ENCODE measurements at places on chromosomes 2 and 18. TPM values are rescaled to one million over a fixed set of nuclear protein-coding genes. Genes with fewer than 3 reads are reported as not detected.

DNA sequence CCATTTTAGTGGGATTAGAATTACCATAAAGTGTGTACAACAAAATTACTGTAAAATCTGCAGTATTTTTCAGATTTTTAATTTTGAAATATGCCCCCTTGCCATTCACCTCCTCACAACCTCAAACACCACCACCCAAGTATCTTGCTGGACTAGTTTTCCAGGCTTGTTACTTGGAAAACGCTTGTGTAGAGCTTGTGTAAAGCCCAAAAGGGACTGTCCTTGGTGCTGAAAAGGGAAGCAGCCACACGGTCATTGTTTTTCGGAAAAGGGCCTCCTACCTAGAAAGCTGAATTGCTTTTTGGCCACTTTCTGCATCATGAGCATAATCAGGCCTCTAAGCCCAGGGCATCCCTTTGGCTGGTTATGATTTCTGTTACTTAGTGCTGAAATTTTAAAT is 563.4 kb downstream of the LRRTM4 start:
- no peak for DNase-seq
- H3K4me1 ChIP-seq, result no peaks in the 10 kb centered on the region
- H3K36me3 ChIP-seq, result no peaks in the 10 kb centered on the region
- H3K4me3 ChIP-seq, result no peak overlapping the region
- no peaks in the 10 kb centered on the region for H3K27me3 ChIP-seq
- no peak overlapping the region for H3K27ac ChIP-seq

GRCh38 chr2:938181-939005 is 12.3 kb upstream of the SNTG2 start:
- H3K4me3 ChIP-seq, result no peak overlapping the region
- no peak overlapping the region for H3K27ac ChIP-seq
- H3K4me1 ChIP-seq, result no peaks in the 10 kb centered on the region
- no peaks in the 10 kb centered on the region for H3K36me3 ChIP-seq
- no peaks in the 10 kb centered on the region for H3K27me3 ChIP-seq

The RAB17 gene
- 38.3 TPM for total RNA-seq

GRCh38 chr2:68231061-68231372 is 21.3 kb downstream of the PPP3R1 start:
- no peak for DNase-seq
- peaks cover 6% of the 10 kb centered on the region for H3K36me3 ChIP-seq
- peak overlapping the region; percentile 18 for H3K27ac ChIP-seq

- no peak overlapping the region for H3K4me3 ChIP-seq
- DNase-seq, result no peak
- H3K4me1 ChIP-seq, result peaks cover 5% of the 10 kb centered on the region
- H3K27me3 ChIP-seq, result no peaks in the 10 kb centered on the region
- H3K27ac ChIP-seq, result no peak overlapping the region
These were observed 1.2 kb upstream of the ARID5A start for GRCh38 chr2:96535331-96535730.

DNA sequence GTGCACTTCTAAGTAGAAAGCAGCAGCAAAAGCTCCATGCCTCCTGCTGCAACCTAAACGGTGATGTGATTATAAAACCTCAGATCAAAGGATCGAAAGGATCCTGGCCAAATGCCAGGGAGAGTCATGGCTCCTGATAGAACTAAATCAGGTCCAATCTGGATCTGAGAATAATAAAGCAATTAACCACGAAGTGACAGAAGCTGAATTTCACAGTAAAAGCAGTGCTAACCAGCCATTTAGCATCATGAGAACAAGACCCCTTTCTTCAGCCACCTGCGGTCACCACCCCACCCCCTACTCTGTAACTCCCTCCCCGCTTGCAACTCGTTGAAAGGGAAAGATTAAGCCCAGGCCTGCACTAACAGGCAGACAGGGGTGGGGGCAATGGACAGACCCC is 748.7 kb downstream of the BCL11A start:
- H3K27me3 ChIP-seq, result no peaks in the 10 kb centered on the region
- H3K4me1 ChIP-seq, result no peaks in the 10 kb centered on the region
- no peak overlapping the region for H3K27ac ChIP-seq
- no peaks in the 10 kb centered on the region for H3K36me3 ChIP-seq

GRCh38 chr18:3062798-3063680 is 50.1 kb upstream of the LPIN2 start:
- H3K36me3 ChIP-seq, result no peaks in the 10 kb centered on the region
- H3K27me3 ChIP-seq, result no peaks in the 10 kb centered on the region
- peak overlapping the region; percentile 17 for H3K4me3 ChIP-seq
- H3K4me1 ChIP-seq, result peaks cover 9% of the 10 kb centered on the region
- DNase-seq, result peak; percentile 79
- peak overlapping the region; percentile 33 for H3K27ac ChIP-seq

The HMSD gene
- 11.9 TPM for total RNA-seq

DNA sequence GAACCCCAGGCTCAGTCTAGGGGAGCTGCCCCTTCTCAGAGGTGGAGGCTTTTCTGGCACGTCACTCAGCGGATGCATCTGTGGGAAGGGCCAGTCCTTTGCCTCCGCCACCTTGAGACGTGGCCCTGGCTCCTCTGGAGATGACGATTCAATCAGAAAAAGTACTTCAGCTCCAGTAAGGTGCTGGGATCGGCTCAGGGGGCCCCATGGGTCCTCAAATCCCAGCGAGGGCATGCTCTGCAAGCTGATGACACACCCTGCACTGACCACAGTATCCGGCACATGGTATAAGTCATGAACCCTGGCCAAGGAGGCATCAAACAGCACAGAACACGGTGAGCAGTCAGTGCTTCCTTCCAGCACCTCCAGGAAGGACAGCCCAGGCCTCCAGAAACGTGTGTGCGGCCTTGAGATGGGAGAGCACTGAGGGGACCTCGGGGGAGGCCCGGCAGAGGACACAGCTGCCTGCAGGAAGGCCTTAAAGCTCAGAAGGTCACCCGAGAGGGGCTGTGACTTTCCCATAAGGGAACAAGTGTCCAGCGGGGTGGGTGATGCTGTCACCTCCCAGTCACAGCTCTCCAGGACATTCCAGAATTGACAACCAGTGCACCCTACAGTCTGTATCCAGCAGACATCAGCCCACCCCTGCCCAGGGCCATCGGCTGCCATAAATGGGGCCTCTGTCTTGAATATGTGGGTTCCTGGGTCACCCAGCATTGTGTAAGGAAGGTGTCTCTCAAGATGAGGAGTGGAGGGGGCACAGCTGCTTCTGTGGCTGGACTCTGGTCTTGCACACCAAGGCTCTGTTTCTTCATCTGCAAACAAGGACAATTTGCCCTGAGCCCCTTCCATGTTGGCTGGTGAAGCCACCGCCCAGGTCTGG is 205.8 kb downstream of the NDUFA10 start:
- peaks cover 8% of the 10 kb centered on the region for H3K4me1 ChIP-seq
- H3K27ac ChIP-seq, result no peak overlapping the region
- DNase-seq, result no peak
- peaks cover 84% of the 10 kb centered on the region for H3K27me3 ChIP-seq

The CD8B2 gene
- total RNA-seq, result not detected

DNA sequence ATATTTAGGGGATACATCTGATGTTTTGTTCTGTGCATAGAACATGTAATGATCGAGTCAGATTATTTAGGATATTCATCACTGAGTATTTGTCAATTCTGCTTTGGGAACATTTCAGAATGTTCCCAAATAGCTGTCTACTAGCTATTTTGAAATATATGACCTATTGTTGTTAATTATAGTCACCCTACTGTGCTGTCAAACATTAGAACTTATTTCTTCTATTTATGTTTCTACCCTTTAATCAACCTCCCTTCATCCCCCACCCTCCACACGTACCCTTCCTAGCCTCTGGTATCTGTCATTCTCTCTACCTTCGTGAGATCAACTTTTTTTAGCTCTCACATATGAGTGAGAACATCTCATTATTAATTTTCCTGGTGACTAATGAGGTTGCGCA is 40.9 kb downstream of the ANKRD12 start:
- H3K4me3 ChIP-seq, result no peak overlapping the region
- H3K4me1 ChIP-seq, result no peaks in the 10 kb centered on the region
- H3K27ac ChIP-seq, result no peak overlapping the region
- DNase-seq, result no peak
- H3K36me3 ChIP-seq, result no peaks in the 10 kb centered on the region

The SLC9A4 gene
- total RNA-seq, result 0.12 TPM

DNA sequence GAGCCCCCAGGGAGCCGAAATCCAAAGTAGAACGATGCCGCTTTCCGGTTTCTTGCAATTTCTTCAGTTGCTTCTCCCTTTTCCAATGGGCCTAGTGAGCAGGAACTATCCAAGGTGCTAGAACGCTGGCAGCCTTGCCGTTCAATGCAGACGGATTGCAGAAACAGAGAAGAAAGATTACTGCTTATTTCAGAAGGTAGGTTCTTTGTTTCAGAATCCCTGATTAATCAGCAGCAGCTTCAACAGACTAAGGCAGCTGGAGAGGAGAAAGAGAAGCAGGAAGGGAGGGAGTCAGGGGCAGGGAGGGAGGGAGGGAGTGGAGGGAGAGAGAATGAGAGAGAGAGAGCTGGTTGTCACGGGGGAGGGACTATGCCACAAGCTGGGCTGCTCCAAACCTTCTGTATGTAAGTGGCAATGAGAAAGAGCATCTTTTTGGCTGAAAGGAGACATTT is 576 bp downstream of the NYAP2 start:
- H3K4me1 ChIP-seq, result no peaks in the 10 kb centered on the region
- no peaks in the 10 kb centered on the region for H3K36me3 ChIP-seq
- H3K4me3 ChIP-seq, result no peak overlapping the region

GRCh38 chr2:141038341-141038740 is 1092.5 kb downstream of the LRP1B start:
- no peaks in the 10 kb centered on the region for H3K4me1 ChIP-seq
- H3K36me3 ChIP-seq, result no peaks in the 10 kb centered on the region
- H3K27ac ChIP-seq, result no peak overlapping the region

GRCh38 chr2:221836095-221836494 is 264.0 kb upstream of the EPHA4 start:
- DNase-seq, result no peak
- H3K27ac ChIP-seq, result no peak overlapping the region

The SPATA3 gene
- not detected for total RNA-seq

The DPY30 gene
- 117 TPM for total RNA-seq

The MPHOSPH10 gene
- 67.8 TPM for total RNA-seq

GRCh38 chr2:193566276-193566675 is 1371.5 kb upstream of the TMEFF2 start:
- peaks cover 8% of the 10 kb centered on the region for H3K4me1 ChIP-seq
- no peaks in the 10 kb centered on the region for H3K36me3 ChIP-seq
- no peak overlapping the region for H3K27ac ChIP-seq
- DNase-seq, result no peak
- H3K4me3 ChIP-seq, result no peak overlapping the region
- H3K27me3 ChIP-seq, result no peaks in the 10 kb centered on the region

GRCh38 chr2:45808294-45808800 is 156.9 kb downstream of the PRKCE start:
- no peak overlapping the region for H3K4me3 ChIP-seq
- DNase-seq, result no peak
- H3K27me3 ChIP-seq, result no peaks in the 10 kb centered on the region
- H3K27ac ChIP-seq, result no peak overlapping the region
- H3K4me1 ChIP-seq, result no peaks in the 10 kb centered on the region
- H3K36me3 ChIP-seq, result no peaks in the 10 kb centered on the region

DNA sequence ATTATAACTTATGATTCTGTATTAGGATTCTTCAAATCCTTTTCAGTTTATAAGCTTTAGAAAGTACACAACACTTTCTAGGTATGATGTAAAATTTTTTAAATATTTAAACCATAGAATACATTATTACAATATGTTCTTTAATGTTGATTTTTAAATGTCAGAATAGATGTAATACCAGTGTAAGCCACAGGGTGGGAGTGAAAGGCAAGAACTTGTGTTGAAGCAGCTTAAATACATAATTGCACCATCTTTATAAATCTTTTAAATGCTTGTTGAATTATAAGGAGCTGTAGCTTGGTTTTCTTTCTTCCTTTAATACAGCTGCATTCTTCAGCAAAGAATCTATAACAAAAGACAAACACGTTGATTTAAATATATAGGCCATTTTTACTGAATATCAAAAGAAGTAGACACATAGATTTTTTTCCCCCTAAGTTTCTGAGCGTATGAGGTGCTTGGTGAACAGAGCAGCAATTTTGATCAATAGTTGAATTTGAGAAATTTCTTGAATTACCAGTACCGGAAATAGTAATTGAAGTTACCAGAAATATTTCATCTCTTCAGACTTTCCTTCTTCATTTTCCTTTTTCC is 63.0 kb downstream of the TANK start:
- peaks cover 5% of the 10 kb centered on the region for H3K36me3 ChIP-seq
- H3K27me3 ChIP-seq, result no peaks in the 10 kb centered on the region
- peak; percentile 12 for DNase-seq
- no peak overlapping the region for H3K27ac ChIP-seq

The UGT1A5 gene
- total RNA-seq, result 7.1 TPM

- peaks cover 8% of the 10 kb centered on the region for H3K36me3 ChIP-seq
- H3K4me3 ChIP-seq, result no peak overlapping the region
- DNase-seq, result no peak
- peaks cover 20% of the 10 kb centered on the region for H3K4me1 ChIP-seq
These were observed 197.5 kb downstream of the PIEZO2 start for GRCh38 chr18:10951631-10952544.

The ZSWIM2 gene
- not detected for total RNA-seq

DNA sequence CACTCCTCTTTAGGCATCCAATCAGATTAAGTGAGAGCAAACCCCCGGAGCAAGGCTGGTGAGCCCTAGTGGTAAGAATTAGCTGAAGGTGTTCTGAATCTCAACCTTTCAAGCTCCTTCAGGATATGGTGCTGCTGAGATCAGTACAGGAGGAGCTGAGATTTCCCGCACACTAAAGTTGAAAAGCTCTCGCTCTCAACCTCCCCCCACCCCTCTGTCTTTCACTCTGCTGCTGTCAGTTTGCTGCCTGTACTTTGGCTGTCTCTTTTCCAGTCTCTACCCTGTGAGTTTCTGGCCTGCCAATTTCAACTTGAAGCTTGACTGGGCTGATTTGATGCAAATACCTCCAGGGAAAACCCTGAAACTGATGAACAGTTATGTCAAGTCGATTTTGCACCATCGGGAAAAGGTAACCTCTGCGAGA is 15.7 kb downstream of the ZEB2 start:
- no peak overlapping the region for H3K27ac ChIP-seq
- no peaks in the 10 kb centered on the region for H3K4me1 ChIP-seq
- H3K36me3 ChIP-seq, result no peaks in the 10 kb centered on the region
- H3K4me3 ChIP-seq, result no peak overlapping the region

Measured in Calu3 (cell line).